ENCODE measurements at places on chromosomes 4 and X.
A peak's percentile ranks its signal among the peaks of the same experiment; 100 is the strongest.

- no peak for DNase-seq
These were observed 92.4 kb downstream of the PHOX2B start for GRCh38 chr4:41656106-41656505.

DNA sequence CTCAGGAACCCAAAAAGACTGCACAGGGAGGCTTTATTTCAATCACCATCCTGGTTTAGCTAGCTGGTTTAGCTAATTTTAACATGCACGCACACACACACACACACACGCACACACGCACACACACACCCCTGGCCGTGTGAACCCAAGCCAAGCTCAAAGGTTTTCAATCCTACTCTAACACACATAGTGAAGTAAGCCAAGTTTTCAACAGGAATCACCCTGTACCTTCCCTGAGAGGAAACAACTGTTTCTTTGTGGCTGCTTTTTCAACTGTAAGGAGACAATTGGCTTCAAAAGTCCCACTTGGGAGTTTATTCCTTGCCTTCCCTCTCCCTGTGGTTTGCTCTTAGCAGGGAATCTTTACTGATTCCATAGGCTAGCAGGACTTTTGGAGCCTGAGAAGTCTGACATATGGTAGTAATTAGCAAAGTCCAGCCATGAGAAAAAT is 98.9 kb upstream of the BMP3 start:
- peak; percentile 34 for DNase-seq

GRCh38 chrX:138669693-138670092 is 41.8 kb downstream of the FGF13 start:
- DNase-seq: no peak

DNA sequence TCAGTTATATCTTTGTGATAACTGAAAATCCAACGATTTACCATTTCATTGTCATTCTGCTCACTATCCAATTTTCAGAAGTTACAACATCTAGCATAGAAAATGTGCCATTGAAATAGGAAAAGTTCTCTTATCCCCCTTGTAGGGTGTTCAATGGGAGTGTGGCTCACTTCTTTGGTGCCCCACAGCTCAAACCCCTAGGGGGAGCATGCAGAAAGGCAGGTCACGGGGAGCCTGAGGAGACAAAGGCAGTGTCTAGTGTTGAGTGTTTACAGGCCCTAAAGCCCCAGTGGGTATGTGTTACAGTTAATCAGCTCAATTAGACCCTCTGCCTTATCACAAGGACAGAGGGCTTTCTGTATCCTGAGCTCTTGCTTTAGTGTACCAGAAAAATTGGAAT is 243.4 kb upstream of the GRID2 start:
- DNase-seq: no peak

DNA sequence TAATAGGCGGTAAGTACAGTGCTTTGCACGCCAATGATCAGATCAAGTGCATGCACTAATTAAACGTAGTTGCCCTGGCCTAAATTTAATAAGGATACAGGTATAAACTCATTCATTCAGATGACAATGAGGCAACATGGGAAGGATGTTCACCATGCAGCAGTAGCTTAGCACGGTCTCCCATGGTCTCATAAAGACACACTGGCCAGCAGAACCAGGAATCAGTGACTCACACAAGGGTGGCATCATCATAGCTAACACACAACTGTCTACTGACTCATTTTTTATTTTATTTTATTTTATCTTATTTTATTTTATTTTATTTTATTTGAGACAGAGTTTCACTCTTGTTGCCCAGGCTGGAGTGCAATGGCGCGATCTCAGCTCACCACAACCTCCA is 42.7 kb downstream of the TMEM156 start:
- DNase-seq: no peak

DNA sequence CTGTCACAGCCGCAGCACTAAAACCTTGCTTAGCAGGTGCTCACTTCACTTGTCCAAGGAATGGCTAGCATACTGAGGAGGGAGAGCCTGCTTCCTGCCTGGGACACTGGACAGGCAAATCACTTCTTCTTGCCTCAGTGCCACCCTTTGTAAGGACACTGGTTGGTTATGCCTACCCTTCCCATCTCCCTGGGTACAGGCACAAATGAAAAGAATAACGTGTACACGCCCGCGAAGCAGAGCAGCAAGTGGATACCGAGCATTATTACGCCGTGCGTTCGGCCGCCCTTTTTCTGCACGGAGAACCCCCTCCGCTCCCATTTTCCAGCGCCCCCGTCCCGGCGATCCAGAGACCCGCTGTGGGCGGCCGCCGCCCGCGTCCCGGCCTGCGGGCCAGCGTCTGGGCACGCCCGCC is 338 bp upstream of the KLHL2 start:
- DNase-seq: peak; percentile 84

DNA sequence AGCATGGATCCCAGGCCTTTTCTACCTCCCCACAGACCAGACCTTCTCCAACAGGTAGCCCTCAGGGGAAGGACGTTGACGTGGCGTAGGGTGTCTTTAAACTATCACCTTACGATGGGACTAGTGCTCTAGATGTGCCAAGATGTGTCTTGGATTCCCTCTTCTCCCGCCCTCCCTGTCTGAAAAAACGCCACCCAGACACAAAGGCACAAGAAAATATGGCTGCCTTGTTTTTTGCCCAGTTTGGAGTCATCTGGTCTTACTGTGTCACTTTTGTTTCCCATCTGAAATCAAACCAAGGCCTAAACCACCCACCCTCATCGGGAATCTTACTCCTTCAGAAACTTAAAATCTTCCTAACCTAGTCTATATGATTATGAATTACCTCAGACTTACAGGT is 235.4 kb downstream of the OR13H1 start:
- no peak for DNase-seq

- no peak for DNase-seq
These were observed 35.3 kb downstream of the FAT1 start for GRCh38 chr4:186688150-186688943.

- peak; percentile 58 for DNase-seq
These were observed at the start of gene GPR143 for GRCh38 chrX:9765737-9766097. GPR143 (minus strand) TSS chrX:9765847; CDS start chrX:9765817, 30 bp downstream.

GRCh38 chr4:143473334-143474126 is 40.0 kb upstream of the SMARCA5 start:
- no peak for DNase-seq

- DNase-seq: no peak
These were observed 76.0 kb downstream of the PDLIM5 start for GRCh38 chr4:94527556-94528233.

- DNase-seq: no peak
These were observed 1.0 kb downstream of the FGFBP2 start for GRCh38 chr4:15961781-15962510.

DNA sequence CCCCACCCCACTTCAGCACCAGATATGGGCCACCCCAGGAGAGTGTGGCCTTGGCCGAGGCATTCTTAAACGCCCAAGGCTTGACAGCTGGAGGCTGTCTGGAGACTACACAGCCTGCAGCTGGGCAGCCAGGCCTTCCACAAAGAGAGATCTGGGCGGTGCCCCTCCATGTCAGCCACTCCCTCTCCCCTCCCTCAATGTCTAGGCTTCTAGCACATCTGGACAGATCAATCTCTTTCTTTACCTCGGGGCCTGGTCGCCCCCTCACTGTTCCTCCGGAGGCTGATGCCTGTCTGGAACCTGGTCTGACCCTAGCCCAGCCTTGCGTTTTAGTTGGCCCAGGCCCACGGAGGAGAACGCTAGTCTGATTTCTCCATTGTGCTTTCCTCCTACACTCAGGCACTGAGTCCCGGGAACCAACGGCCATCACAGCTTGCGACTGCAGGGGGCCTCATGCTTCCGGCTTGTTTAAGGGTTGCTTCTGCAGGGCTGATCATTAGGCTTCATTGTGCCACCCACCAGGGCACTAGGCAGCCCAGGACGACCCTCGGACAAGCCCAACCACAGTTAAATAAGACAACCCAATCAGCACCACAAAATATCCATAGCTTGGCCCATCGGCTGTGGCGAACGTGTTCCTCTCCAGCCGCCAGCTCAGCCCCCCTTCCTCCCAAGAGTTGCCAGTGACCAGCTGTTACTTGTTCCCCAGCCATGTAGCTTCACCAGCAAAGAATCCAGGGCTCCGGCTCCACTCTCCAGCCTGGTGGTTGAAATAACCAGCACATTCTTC is 200.6 kb downstream of the BCOR start:
- DNase-seq: peak; percentile 73

- DNase-seq: no peak
These were observed 93.3 kb upstream of the TBC1D9 start for GRCh38 chr4:140849526-140849925.

- no peak for DNase-seq
These were observed 11.0 kb downstream of the TRMT44 start for GRCh38 chr4:8451440-8452182.

Measured in eye (tissue), 1 donor.